Vagina (tissue), 2 donors: ENCODE measurements at places on chromosomes 12 and 14.

- no peak for DNase-seq
These were observed 38.5 kb upstream of the FGF6 start for GRCh38 chr12:4483885-4484823.

DNA sequence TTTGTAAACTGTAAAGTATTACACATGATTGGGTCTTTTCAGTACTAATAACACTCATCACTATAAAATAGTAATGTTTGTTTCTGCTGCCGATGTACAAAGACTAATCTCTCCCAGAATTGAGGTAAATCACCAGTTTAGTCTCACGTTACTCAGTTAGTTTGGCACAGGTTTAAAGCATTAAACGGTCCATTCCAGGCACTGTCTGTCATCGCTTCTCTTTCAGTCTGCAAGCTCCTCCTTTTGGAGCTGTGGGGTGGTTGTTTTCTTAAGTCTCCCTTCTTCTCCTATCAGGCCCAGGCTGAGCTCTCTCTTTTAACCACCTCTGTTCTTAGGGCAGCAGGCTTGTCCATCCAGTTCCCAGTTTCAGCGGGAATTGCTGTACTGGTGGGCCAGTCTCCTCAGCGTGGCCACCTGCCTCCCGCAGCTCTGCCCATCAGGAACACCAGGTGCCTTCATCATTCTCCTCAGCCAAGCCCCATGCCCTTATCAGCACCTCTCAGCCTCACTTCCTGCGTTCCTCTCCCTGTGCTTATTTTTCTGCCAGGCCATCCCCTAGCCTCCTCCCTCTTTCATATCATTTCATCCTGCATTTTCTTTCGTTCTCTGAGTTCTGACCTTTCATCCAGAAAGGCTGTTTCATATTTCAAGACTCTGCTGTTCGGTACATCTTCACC lies 149.0 kb downstream of the TGFB3 start:
- no peak for DNase-seq

DNA sequence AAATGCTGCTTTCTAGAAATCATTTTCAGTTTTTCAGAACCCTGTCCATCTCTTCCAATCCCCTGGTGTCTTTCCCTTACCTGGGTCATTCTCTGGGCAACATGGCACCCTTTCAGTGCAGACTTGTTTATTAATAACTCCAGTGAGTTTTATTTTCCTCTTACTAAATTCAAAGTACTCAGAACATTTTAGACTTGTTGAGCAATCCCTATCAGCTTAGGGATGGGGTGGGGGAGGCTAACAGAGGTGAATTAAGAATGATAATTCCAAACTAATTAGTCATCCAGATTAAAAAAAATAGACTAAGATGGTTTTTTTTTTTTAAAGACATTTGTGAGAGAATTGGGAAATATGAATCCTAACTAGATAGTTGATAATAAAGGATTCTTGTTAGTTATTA lies 10.7 kb downstream of the GPRC5A start:
- no peak for DNase-seq

GRCh38 chr14:70782361-70782760 lies 27.0 kb downstream of the MAP3K9 start:
- no peak for DNase-seq

- no peak for DNase-seq
These were observed 1.2 kb downstream of the PPP1R3E start for GRCh38 chr14:23301288-23301968.

DNA sequence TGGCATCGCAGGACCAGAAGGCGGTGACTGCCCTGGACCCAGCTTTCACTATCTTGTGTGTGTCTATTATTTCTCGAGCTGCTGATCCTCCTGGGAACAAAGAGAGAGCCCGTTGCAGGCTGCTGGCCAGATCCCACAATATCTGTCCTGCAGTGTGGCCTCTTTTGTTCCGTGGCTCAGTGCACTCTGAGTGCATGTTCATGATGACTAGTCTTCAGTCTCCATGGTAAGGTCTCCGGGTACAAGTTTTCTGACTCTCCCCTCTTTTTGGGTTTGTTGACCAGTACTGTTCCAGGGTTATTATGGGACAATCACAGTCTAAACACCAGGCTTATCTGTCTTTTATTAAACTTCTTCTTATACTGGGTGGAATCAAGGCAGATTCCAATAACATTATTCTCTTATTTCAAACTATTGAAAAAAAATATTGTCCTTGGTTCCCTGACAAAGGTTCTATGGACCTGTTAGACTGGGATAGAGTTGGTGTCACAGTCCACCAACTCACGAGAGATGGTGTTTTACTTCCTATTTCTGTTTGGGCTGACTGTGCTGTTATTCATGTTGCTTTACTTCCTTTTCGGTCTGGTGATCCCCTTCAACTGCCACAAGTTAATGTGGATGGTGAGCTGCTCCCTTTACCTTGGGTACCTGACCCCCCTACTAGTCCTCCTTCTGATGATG lies 192.9 kb upstream of the ALG10B start:
- DNase-seq: peak; percentile 49

DNA sequence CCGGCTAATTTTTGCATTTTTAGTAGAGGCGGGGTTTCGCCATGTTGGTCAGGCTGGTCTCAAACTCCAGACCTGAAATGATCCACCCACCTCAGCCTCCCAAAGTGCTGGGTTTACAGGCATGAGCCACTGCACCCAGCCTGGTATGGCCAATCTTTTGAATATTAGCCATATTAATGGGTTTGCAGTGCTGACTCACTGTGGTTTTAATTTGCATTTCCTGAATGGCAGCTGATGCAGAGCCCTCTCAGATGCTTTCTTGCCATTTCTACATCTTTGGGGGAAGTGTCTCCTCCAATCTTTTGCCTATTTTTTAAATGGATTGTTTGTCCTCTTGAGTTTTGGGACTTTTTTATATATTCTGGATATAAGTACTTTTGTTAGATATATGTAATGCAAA lies 55.5 kb upstream of the NPAS3 start:
- DNase-seq: no peak

DNA sequence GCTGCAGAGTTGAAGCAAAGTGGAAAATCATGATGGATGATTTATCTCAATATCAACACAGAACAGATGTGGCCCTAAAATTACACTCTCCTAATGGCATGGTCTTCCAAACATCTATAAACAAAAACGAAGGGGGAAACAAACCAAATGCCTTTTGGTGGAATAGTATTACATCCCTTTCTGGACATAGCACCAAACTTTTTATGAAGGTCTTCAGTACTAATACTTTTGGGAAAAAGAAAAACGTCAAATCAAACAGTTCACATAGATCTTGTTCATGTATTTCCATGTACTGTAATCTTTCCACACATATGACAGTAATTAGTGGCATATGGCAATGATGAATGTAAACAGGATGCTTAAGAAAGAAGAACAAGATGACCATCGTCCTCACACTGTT lies 22.9 kb upstream of the ANAPC7 start:
- DNase-seq: no peak

GRCh38 chr14:102764220-102764671 lies 13.0 kb upstream of the TRAF3 start:
- no peak for DNase-seq

- no peak for DNase-seq
These were observed 272.6 kb downstream of the FOXG1 start for GRCh38 chr14:29039171-29039570.

DNA sequence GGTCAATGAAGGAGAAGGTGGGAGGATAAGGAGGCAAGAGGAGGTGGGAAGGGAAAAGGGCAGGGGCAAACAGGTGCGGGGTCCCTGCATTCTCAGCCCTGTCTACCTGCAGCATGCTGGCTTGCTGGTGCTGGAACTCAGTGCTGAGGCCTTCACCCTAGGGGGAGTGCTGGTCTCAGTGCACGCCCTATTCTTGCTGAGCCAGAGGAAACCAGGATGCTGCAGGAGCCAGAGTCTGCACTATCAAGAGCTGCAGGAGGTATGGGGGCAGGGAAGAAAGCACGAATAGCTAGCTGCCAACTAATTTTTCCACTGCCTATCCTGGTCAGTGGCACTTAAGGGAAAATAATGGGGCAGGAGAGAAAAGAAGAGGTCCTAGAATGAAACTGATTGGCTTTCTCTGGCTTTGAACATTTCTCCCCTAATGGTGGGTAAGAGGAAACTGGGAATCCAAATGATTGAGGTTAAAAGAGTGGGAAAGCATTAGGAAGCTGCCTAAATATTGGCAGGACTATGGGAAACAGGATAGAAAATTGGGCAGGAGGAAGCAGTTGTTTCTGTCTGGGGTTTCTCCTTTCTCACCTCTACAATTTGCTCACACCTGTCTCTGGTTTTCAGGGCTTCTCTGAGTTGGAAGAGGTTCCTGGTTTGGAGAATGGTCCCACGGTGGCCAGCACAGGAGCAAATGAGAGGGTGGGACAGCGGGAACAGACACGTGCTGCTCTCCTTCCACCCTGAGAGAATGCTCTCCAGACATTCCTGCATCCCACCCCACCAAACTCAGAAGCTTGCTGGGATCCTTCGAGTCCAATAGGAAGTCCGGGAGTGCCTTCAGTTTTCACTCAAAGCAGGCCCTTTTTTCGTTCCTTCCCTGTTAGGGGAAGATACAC lies 1.9 kb downstream of the TMEM253 start:
- DNase-seq: no peak

DNA sequence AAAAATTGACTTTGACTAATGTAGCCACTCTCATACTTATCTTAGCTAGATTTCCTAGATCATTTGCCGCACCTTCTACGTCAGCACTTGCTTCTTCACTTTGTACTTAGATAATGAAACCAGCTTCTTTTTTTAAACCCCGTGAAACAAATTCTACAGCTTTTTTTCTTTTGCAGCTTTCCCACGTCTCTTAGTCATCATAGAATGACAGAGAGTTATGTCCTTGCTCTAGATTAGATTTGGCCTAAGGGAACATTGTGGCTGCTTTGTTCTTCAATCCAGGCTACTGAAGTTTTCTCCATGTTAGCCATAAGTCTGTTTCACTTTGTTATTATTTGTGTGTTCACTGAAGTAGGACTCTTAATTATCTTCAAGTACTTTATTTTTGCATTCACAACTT lies 94.9 kb downstream of the SLCO1A2 start:
- DNase-seq: no peak

DNA sequence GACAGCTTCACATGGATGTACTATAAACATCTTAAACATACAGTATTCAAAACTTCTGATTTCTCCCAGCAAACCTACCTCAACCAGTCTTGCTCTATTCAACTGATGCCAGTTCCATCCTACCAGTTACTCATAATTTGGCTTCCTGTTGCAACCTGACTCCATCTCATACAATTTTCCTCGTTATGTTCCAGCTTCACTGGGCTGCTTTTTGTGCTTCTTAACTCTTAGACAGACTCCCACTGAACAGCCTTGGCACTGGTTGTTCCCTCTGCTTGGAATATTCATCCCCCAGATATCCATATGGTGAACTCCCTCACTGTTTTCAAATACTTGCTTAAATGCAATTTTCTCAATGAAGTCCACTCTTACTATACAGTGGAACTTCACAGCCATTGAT lies 249.2 kb downstream of the AEBP2 start:
- no peak for DNase-seq

DNA sequence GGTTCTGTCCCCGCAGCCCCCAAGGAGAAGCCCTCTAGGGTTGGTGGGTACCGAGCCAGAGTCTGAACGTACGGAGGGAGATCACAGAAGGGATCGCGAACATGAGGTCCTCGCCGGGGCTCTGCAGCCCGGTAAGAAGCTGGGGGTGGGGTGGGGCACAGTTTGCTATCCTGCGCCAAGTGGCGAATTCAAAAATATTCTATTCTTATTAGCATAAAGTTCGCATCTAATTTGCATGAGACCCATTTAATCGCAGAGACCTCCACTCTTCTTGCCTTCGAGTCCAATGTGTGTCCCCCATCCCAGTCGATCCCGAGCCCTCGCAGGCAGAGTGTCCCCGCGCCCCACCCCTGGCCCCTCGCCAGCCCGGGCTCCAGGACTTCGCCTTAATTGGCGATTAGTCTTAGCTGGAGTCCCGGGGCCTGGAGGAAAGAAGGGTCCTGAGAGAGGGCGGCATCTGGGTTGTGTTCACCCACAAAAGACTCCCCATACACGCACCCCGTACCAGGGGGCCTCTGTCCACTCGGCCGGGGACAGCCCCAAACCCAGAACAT lies 604 bp upstream of the ARHGEF25 start:
- no peak for DNase-seq

DNA sequence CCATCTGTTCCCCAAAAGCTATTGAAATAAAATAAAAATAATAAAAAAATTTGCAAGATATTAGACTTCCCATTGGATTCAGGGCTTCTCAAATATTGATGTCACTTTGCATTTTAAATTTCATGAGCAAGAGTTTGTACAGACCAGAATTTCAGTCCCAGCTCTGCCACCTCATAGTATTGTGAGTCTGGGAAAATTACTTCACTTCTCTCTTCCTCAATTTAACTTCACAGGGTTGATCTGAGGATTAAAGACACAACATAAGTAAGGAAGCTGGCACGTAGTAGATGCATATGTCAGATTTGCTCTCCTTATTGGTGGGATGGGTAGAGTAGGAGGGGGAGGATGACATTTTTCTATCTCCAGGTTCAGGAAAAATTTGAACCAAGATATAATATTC lies 32.8 kb downstream of the COX8C start:
- DNase-seq: no peak

GRCh38 chr12:47068539-47068938 lies 10.9 kb upstream of the PCED1B start:
- DNase-seq: no peak

DNA sequence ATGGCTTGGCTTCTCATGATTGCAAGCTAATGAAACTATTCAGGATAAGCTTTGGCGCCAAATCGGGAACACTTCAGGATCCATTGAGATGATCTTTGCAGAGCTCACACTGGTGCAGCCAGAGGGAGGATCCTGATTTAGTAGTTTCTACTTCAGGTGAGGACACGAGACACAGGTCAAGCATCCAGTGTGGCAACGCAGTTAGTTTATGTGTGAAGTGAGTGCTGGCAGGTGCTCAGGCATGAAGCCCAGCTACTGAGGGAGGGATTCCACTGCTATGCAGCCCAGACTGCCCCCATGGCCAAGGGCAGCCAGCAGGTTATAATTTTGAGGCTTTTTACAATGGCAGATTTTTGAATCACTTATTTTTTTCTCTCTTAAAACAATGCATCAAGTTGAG lies 113.5 kb upstream of the PCED1B start:
- DNase-seq: no peak

DNA sequence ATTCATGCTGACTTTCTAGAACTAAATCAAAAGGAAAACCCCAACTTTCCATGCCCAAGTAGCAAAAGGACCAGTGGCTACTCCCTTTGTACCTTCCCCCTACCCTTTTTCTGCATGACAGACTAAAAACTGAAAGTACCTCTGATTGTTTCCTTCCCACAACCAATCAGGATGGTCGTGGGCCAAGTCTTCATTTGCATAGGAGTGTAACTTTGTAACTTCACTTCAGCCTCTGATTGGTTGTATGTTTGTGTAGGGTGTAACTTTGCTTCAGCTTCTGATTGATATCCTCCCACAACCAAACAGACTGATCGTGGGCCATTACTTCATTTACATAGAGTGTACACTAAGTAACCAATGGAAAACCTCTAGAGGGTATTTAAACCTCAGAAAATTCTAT lies 96.5 kb downstream of the DENND5B start:
- DNase-seq: no peak

DNA sequence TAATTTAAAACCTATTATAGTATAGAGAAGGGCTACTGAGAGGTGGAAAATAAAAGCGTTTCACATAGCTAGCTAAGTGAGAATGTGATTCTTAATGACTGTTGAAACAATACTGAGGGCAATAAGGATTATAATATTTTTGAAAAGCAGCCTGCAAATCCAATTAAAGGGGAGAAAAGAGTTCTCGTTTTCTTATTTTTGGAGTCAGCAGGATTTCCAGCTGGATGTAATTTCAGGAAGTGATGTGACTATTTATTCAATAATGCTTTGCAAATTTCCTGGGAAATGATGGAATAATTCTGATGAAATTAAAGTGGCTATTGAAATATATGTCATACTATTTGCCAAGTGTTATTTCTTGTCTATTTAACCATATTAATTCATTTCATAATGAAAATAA lies 279.1 kb downstream of the AEBP2 start:
- DNase-seq: no peak

- DNase-seq: no peak
These were observed 18.8 kb downstream of the ACVRL1 start for GRCh38 chr12:51926064-51926632.
